ENCODE measurements at places on chromosomes 2 and 18.
A peak's percentile ranks its signal among the peaks of the same experiment; 100 is the strongest.

GRCh38 chr2:240906141-240906910 is at the start of gene CROCC2:
Gene CROCC2, plus strand, starts transcription at chr2:240906336. Its CDS starts 178 bp downstream, at chr2:240906514.
- DNase-seq, result no peak

DNA sequence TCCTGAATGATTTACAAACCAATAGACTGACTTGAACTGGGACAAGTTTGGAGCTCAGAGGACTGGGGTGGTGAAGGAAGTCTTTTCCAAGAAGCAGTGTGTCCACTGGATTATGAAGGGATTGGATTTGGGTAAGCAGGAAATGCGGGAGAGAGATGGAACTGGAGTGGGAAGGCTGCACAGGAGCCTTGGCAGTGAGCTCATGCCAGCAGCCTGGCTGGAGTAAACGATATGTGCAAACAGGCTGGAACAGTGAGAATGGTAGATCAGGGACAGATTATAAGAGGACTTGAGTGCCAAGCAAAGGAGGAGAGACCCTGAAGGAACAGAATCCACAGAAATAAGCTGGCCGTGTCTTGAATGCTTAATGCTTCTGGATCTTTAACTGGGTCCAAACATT is 121.9 kb upstream of the GATA6 start:
- no peak for DNase-seq

DNA sequence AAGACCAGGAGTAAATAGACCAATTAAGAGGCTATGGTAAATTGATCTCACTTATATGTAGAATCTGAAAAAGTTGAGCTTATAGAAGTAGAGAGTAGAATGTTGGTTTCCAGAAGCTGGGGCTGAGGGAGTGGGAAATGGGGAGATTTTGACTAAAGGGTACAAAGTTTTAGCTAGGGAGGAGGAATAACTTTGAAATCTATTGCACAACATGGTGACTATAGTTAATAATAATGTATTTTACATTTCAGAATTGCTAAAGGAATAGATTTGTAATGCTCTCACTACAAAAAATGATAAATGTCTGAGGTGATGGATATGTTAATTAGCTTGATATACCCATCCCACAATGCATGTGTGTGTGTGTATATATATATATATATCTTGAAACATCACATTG is 82.1 kb downstream of the UBR3 start:
- DNase-seq, result no peak

- no peak for DNase-seq
Measured at GRCh38 chr2:94994914-94995552, 30.5 kb upstream of the MAL start.

GRCh38 chr2:159140070-159140769 is 146.3 kb downstream of the WDSUB1 start:
- no peak for DNase-seq

DNA sequence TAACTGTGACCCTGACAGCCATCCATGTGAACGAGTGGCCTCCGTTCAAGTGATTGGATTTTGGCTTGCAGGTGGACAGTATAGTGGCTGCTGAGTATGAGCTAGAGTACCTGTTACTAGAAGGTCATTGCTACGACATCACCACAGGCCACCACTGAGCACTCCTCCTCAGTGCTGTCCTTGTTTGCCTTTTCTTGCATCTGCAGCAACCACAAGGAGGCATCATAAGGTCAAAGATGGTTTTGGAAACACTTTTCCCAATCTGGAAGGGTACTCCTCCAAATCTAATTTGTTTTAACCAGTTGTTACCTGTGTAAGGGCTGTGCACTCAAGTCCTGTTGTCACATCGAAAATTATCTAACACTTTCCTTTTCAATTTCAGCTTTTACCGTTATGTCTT is 81.2 kb downstream of the UGGT1 start:
- DNase-seq, result no peak

- no peak for DNase-seq
Measured at GRCh38 chr2:65658881-65659280, 226.5 kb upstream of the SPRED2 start.

GRCh38 chr2:163752267-163752666 is 16.5 kb upstream of the FIGN start:
- DNase-seq, result no peak

DNA sequence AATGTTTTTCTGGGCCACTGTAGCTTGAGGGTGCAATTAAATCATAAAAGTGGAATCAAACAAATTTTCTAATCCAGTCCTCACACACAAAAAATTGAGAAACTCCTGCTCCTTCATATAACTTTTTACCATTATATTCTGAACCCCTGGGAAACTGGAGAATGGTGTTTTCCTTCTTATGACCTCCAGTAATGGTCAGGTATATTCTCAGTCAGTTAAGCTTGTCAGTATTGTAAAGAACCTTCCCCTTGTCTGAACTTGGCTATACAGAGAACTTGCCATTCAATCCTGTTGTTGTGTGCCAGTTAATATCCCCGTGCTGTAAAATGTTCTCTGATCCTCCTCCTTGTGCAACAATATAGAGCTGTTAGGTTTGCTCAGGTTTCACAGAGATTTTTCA is 39.5 kb downstream of the ZNF804A start:
- no peak for DNase-seq

- no peak for DNase-seq
Measured at GRCh38 chr2:195312662-195313061, 344.4 kb upstream of the SLC39A10 start.

DNA sequence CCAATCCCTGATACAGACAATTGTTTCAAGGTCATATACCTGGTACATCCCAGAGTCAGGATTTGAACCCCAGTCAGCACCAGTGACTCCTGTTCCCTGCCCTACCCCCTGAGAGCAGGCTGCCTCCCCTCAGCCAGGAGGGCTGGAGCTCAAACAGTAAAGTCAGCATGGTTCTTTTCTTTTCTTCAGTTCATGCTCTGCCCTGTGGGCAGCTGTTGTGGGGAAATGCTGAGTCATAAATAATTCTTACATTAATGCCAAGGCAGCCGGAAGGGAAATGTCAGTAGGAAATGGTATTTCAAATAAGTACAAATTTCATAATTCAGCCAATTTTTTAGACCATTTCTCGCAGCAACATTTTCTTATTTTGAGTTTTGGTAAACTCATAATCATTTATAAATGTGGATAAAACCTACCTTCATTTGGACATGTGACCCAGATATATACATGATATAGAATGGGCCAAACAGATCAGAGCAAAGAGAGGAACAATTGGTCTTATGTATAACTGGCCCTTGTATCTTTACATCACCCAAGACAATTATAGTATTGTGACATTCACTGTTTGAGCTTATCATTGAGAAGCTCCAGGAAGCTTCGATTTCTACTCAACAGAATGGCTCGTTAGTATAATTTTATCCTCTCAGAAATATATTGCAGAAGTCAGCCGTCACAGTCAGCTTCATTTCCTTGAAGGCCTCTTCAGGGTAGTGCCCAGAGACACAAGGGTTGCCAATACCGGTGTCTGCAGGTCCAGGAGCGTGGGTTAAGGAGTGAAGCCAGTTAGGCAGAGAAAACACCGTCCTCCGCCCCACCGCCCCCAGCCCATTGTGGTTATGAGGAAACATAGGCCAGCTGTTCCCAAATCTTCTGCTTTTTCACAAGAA is 28.0 kb upstream of the SCYGR1 start:
- DNase-seq, result no peak

DNA sequence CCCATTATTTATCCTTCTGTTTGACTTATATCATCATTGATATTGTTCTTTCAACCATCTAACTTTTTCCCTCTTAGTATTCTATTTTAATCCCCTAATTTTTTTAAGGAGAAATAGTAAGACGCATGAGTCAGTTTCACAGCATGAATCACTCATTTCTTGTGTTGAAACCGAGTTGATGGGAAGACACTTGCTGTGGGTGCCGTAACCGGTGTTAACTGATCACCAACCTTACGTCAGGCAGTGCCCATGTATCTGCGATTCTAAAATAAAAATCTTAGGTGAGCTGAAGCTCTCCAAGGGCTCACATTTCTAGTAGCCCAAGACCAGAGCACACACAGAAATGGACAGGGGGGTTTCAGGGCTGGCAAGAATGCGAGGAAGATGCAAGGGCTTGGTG is 348.1 kb downstream of the GALR1 start:
- DNase-seq, result no peak

DNA sequence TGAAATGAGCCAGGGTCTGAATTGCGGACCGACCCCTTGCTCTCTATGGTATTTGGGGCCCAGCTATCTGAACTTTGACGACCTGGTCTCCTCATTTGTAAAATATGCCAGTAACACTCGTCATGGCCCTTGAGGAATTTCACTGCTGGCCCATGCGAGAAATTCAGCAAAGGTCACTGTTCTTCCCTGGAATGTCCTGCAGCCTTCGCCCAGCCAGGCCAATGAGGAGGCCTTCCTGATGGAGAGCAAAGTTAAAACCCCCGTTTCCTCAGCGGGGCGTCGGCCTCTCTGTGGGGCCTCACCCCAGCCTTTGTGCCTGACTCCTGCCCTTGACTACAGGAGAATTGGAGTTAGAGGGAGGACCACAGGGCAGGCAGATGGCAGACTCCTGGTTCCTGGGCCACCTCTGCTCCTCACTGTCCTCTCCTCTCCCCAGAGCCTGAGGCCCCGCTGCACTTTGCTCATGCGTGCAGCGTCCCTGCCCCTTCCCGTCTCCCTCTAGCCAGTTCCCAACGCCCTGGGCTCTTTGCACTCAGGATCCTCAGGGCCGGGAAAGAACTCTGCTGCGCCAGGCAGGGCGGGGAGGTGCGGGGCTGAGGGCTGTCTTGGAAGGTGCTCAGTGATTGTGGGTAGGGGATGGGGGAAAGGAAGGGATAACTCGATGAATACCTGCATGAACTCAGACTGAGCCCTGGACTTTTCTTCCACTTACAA is 257.0 kb upstream of the RAB6C start:
- DNase-seq, result no peak

- no peak for DNase-seq
Measured at GRCh38 chr2:238939074-238939473, 91.2 kb downstream of the TWIST2 start.

GRCh38 chr2:46502291-46502885 is 23.0 kb downstream of the TMEM247 start:
- no peak for DNase-seq

DNA sequence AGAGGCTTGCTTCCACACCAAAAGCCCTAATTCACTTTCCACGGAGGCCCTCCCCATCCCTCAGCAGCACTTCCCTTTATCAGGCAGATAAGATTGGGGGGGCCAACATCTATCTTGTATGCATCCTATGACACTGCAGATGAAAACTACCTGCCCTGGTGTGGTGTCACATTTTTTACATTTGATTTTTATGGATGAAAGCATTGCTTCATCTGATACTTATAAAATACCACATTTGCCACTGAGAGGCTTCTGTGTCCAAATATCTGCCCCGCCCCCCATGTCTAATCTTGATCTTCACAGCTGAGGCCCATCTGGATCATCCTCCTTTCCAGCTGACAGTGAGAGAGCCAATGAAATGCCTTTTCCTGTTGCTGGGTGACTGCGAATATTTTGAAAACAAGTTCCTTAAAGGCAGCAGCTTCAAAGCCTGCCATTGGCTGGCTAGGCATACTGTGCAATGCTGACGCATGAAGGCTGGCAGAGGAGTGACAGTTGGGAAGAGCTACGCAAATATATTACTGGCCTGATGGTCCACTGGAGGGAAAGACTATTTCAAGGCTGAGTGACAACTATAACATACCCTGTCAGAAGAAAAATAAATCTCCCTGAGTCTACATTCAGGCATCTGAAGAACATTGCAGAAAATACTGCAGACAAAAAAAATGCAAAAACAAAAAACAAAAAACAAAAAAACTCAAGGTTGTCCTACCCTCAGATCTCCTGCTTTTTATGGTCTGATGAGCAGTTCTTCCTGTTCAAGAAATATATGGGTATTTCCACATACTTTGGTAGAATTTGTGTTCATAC is 318.7 kb downstream of the PDE11A start:
- DNase-seq, result peak; percentile 44

DNA sequence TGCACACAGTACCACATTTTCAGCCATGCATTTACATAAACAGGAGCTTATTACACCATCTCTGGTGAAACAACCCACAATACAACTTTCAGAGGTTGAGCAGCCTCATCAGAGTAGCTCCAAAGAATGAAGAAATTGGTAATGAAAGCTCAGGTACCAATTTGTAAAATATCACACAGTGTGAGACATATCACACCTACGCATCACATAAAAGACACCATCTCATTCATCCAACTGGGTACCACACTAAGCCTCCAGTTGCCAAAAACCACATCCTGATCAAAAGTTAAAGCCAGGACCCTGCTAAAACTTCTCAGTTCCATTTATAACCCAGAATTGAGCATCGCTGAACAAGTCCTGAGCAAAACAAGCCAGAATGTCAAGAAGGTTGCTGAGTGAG is 4.6 kb downstream of the TMEM163 start:
- no peak for DNase-seq

GRCh38 chr2:128324897-128325410 is 6.3 kb upstream of the HS6ST1 start:
- DNase-seq, result no peak

- peak; percentile 94 for DNase-seq
Measured at GRCh38 chr2:67917332-67918054, 145.3 kb downstream of the C1D start.

DNA sequence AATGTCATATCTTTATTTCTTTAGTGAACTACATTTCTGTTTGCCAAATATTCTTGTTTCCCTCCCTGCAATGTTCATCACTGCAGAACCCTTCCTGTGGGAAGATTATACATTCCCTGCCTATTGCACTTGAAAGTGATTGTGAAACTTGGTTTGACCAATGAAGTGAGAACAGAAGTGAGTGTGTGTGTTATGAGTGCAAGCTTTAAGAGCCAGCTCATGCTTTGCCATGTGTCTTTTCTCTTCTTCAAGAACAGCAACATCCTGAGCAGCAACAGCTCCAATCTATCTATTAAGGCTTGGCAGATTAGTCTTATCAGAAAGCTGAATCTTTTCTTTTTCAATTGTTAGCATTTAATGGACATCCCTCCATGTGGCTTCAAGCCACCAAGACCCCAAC is 42.0 kb upstream of the UBE2E3 start:
- DNase-seq, result peak; percentile 50

GRCh38 chr2:241895712-241896641 is 26.4 kb downstream of the RTP5 start:
- no peak for DNase-seq

GRCh38 chr2:69755862-69756467 is 14.0 kb downstream of the ANXA4 start:
- no peak for DNase-seq

DNA sequence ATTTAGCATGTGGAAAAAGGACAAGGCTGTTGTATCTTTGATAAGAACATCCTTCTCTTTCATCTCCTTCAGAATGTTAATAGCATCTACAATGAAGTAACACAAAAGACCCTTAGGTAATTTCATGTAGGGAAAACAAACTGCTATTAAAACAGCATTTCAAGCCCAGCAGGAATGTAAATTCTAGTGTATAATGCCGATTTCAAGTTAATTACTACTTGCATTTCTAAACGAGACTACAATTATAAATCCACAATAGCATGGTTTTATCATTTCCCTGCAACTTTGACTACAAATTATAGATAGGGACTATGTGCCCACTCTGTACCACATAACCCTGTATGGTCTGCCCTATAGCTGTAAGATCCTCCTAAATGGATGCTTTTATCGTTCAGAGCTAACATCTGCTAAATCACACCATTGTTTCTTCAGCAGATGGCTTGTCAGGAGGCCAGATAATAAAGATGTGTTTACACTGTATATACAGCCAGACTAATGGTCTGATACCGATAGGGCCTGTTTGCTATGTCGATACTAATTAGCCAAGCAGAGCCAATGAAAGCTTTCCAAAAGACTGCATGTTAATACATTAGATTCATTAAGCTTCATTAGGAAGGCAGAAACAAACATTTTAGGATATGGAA is 51.9 kb downstream of the LRPPRC start:
- DNase-seq, result no peak
